ENCODE measurements at places on chromosomes 4 and X. TPM values are rescaled to one million over a fixed set of nuclear protein-coding genes. Genes with fewer than 3 reads are reported as not detected.

GRCh38 chr4:128384765-128385598, 97.4 kb upstream of the PGRMC2 start:
- H3K27me3 ChIP-seq = no peaks in the 10 kb centered on the region
- peaks cover 63% of the 10 kb centered on the region for H3K4me1 ChIP-seq
- no peak overlapping the region for H3K4me3 ChIP-seq
- no peaks in the 10 kb centered on the region for H3K36me3 ChIP-seq

DNA sequence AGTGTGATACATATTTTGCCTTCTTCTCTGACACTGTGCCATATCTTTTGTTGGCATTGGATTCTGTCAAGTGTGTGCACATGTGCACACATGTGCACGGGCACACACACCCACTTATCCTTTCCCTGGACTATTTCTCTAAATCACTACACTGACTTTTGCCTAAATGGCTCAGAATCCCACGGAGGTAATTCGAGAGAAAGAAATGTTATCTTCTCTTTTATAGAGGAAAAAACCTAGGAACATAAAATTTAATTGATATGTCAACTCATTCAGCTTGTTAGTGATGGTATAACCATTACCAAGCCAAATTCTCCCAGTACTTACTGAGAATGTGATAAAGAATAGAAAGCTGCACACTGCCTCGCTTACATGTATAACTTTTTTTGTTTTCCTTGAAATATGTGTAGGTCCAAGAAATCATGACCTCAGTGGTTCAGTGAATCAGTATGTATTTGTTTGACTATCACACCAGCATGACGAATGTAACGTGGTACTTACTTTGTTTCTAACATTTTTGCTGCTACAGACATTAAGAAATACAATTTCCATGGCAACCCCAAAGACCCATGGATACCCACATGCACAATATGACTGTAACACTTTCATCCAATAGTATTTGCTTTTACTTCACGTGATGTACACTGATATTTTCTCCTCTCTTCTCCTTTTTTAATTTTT, 163.0 kb downstream of the PCDH7 start:
- no peaks in the 10 kb centered on the region for H3K27me3 ChIP-seq
- DNase-seq = no peak
- no peak overlapping the region for H3K4me3 ChIP-seq

The ASB12 gene
- not detected for total RNA-seq

The SOWAHD gene
- total RNA-seq = 1.5 TPM

The HTT gene
- total RNA-seq = 44.9 TPM

The NKX3-2 gene
- total RNA-seq = 2.9 TPM
